Tibial nerve (tissue), 4 donors: ENCODE measurements at places on chromosomes 13 and 19. TPM values are rescaled to one million over a fixed set of nuclear protein-coding genes. Genes with fewer than 3 reads are reported as not detected.

DNA sequence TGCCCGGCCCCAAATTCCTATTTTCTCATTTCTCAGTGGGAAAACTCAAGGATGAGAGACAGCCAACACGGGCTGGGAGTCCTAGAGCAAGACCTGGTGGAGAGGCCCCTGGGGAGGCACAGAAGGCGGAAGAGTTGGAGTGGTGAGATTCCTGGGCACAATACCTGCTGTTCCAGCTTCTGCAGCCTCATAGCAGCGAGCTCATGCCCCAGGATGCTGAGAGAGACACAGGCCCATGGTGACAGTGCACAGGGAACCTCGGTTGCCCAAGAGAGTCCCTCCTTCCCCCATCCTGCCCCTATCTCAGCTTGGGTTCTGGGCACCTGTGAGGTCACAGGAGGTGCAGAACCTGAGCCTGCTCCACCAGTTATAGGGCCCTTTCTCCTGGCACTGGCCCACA is 1.4 kb downstream of the TULP2 start:
- peak overlapping the region; percentile 88 for H3K27ac ChIP-seq
- no peak overlapping the region for H3K4me3 ChIP-seq
- no peaks in the 10 kb centered on the region for H3K36me3 ChIP-seq
- peaks cover 9% of the 10 kb centered on the region for H3K4me1 ChIP-seq
- no peak for DNase-seq
- H3K27me3 ChIP-seq = no peaks in the 10 kb centered on the region

DNA sequence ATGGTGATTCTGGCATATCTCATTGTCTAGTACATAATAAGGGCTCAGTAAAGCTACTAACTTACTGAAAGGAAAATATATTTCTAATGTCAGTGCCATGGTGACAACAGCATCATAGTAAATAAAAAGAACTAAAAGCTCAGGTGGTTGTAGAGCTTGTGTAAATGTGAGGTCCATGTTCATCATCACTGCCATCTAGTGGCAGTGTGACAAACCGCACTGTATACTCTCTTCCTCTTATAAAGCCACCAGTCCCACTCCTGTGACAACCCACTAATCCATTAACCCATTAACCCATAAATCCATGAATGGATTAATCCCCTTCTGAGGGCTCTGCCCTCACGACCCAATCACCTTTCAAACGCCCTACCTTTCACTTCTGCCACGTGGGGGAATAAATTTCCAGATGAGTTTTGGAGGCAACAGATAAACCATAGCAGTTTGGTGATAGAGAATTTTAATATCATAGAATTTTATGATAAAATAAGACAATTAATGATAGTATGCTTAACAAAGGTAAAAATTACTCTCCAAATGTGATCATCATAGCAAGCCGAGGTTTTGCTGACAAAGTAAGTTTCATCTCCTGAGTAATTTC is 160.4 kb upstream of the SGCG start:
- H3K36me3 ChIP-seq = no peaks in the 10 kb centered on the region
- no peaks in the 10 kb centered on the region for H3K27me3 ChIP-seq
- H3K4me3 ChIP-seq = no peak overlapping the region

DNA sequence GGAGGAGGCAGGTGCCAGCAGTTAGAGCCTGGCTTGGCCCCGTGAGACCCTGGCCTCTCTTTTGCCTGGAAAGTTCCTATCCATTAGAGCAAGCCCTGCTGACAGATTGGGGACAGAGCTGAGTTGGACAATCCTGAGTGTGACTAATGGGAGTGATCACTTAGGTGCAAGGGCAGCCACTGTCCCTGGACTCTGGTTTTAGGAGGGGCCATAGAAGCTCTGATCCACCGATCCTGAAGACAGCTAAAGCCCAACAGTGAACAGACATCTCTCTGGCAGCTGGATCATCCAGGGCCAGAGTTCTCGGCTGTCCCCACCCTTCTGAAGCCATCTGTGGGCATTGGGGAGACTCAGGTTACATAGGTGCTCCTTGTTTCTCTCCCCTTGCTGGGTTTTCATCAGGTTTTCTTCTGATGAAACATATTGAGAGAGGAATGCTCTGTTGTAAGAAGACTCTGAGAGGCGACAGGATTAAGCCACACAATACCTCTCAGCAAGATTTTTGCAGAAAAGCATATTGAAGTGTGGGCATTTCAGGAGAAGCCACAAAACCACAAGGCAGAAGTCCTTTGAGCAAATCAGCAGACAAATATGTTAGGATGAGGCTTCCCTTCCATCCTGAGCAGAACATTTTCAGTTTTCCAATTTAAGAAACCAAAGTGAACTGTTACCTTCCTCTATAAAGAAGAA is 288.0 kb upstream of the MAB21L1 start:
- H3K27ac ChIP-seq = no peak overlapping the region
- no peaks in the 10 kb centered on the region for H3K27me3 ChIP-seq
- DNase-seq = no peak
- H3K36me3 ChIP-seq = no peaks in the 10 kb centered on the region

- H3K36me3 ChIP-seq = no peaks in the 10 kb centered on the region
- H3K27ac ChIP-seq = no peak overlapping the region
- H3K4me3 ChIP-seq = no peak overlapping the region
- H3K27me3 ChIP-seq = no peaks in the 10 kb centered on the region
- H3K4me1 ChIP-seq = no peaks in the 10 kb centered on the region
These were observed 1599.2 kb downstream of the EFNB2 start for GRCh38 chr13:104936304-104936703.

The IRF3 gene
- total RNA-seq = 71.7 TPM

DNA sequence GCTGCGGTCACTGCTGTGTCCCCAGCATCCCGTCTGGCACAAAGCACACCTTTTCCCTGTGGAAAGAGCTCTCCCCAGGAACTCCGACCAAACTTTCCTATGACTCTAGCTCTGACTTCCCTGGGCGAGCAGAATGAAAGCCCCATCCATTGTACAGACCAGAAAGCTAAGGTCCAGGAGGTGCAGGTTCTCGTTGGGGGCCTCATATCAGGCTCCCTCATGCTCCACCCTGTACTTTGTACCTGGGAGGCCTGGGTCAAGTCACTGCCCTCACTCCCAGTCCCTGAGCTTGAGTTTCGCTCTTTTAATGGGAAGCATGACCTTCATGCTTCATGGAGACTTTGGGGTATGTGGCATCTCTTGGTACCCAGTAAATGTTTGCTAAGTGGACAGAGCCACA is 18.4 kb downstream of the CYTH2 start:
- H3K4me3 ChIP-seq = no peak overlapping the region
- H3K27me3 ChIP-seq = no peaks in the 10 kb centered on the region
- H3K4me1 ChIP-seq = peaks cover 35% of the 10 kb centered on the region
- no peaks in the 10 kb centered on the region for H3K36me3 ChIP-seq
- no peak for DNase-seq
- no peak overlapping the region for H3K27ac ChIP-seq

GRCh38 chr13:59531571-59532091 is 632.1 kb downstream of the DIAPH3 start:
- DNase-seq = peak; percentile 75
- no peaks in the 10 kb centered on the region for H3K36me3 ChIP-seq
- H3K4me3 ChIP-seq = no peak overlapping the region
- no peaks in the 10 kb centered on the region for H3K27me3 ChIP-seq
- no peaks in the 10 kb centered on the region for H3K4me1 ChIP-seq

The LRRC4B gene
- total RNA-seq = 3.6 TPM

The ATP4A gene
- 0.63 TPM for total RNA-seq

DNA sequence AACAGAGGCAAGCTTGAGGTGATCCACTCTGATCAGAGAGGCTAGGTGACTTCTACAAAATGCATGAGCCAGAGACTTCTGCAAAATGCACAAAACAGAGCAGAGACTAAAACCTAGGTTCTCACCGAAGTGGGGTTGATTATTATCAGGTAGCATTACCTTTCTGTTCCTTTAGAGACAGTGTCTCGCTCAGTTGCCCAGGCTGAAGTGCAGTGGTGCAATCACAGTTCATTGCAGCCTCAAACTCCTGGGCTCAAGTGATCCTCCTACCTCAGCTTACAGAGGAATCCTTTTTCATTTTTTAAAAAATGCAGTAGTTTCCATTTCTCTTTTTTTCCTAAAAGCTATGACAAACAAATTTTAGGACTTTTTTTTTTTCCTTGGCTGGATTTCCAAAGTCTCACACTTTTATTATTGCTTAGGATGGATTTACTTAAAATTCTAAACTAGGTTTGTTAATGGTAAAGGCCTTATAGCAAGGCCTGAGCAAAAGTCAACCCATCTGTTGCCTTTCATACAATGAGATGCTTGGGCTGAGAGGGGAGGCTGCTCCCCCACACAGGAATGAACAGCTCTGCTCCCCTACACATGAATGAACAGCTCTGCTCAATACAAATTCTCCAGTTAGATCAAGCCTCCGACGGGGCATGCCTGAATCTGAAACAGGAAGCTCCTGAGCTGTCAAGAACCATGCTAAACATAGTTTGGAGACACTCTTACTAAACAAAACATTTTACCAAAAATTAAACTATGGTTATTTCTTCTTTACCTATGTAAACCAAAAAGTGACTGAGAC is 18.8 kb upstream of the TNFRSF19 start:
- DNase-seq = no peak
- no peaks in the 10 kb centered on the region for H3K4me1 ChIP-seq
- no peak overlapping the region for H3K27ac ChIP-seq
- no peak overlapping the region for H3K4me3 ChIP-seq
